ENCODE measurements at places on chromosomes 2 and 18.

- DNase-seq = no peak
These were observed 318.7 kb upstream of the ID2 start for GRCh38 chr2:8363161-8363560.

DNA sequence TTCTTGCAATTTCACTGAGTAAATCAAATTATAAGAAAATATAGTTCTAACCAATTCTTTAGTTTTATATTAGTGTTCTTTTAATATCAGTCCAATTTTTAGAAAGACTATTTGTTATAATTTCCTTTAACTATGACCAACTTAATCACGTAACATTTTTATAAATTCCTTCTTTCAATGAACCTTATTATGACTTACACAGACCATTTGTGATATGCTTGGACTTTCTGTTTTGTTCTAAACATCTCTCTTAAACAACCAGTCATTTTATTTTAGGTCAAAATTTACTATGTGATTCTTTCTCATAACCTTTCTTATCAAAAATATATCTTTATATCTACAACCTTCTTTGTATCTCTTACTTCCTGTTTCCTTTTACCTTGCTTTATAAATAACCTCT, 39.5 kb upstream of the DYNAP start:
- DNase-seq = no peak

GRCh38 chr2:32960647-32961403, 14.1 kb downstream of the LTBP1 start:
- no peak for DNase-seq

DNA sequence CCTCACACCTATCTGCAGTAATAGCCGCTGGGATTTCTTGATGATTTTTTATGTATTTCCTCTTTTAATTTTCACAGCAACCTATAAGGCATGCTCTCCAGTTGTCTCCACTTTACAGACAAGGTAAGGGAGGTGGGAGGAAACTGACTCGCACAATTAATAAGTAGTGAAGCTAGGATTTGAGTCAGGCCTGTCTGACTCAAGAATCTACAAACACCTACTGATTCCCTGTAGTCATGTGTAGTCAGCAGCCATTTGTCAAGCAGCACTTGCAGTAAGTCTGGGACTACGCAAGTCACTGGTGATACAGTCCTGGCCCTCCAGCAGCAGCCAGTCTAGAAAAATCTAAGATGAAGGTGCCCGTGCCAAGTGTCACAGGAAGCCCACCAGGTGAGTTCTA, 193.6 kb upstream of the PKDCC start:
- DNase-seq = peak; percentile 12

GRCh38 chr2:121360566-121361300, 75.7 kb upstream of the TFCP2L1 start:
- DNase-seq = peak; percentile 87

GRCh38 chr2:163657281-163657656, 78.5 kb downstream of the FIGN start:
- peak; percentile 91 for DNase-seq

DNA sequence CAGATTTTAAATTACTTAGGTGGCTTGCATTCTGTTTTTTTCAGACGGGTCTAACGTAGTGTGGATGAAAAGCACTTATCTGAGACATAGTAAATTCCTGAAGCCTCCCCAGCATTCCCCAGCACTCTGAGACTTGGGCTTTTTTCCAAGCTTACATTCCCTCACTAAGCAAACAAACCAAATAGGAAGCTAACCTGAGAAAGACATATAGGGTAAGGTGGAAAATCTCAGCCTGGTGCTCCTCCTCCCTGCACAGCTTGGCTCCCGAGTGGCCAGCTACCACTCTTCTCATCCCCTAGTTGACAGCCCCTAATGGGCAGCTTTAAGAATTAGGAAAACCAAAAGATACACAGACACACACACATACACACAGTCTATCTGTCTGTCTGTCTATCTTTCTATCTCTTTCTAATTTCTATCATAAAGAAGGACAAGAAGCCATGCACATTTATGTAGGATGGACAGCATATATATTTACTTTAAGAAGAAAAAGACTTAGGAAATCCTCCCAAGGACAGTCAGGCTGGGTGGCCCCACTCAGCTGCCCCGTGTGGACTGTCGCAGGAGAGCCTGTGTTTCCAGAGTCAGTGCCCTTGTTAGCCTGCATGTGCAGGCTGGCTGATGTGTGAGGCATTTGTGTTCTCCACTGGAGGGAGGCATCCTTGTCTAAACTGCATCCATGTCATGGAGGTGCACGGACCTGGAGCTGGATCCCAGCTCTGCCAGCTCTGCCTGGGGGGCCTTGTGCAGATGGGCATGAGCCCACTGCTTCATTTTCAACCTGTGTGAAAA, 8.2 kb downstream of the CNNM3 start:
- DNase-seq = peak; percentile 60

DNA sequence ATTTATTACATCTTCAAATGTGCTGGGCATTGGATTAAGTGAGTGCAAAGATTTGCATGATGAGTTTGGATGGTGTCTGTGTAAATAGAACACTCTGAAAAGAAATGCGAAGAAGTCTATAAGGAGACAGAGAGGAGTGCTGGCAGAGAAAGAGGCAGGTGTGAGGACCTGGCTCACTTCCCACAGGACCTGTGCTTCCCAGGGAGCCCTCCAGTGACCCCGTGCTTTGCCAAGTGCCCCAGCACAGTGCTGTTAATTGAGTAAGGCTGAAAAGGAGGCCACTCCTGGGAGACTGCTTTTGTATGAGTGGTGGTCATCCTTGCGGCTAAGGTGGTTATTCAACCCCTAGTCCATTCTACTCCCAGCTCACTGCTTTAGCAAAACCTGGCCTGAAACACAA, 230.8 kb downstream of the OSR1 start:
- no peak for DNase-seq

- no peak for DNase-seq
These were observed 25.9 kb downstream of the ITM2C start for GRCh38 chr2:230890646-230891045.

- DNase-seq = no peak
These were observed 50.3 kb upstream of the APCDD1 start for GRCh38 chr18:10404168-10404567.

GRCh38 chr2:143776526-143777297, 647.5 kb downstream of the ARHGAP15 start:
- no peak for DNase-seq

DNA sequence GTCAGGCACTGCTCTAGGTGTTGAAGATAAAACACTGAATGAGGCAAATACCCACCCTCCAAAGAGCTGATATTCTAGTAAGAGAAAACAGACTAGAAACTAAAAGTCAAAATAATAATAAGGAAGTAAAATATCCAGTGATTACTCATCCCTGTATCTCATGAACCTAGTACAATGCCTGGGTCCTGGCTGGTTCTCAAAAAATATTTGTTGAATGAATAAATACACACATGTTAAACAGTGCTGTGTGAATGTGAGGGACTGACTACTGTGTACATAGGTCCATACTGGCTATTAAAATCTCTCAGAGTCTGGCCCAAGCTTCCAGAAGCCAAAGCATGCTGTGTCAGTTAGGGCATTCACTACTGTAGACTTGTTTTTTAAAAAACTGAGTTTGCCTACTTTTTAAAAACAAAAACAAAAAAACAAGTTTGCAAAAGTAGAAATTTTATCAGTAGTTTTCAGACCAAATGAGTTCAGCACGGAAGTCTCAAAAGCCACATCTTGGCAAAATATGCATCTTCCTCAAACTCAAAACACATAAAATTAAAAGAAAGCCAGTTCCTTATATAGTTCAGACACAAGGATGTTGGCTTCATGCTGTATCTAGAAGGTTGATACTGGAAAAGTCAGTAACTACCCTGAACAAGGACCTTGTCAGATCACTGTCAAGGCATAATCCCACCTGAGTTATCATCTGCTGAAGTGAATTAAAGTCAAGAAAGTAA, 136.2 kb downstream of the THADA start:
- DNase-seq = peak; percentile 57

DNA sequence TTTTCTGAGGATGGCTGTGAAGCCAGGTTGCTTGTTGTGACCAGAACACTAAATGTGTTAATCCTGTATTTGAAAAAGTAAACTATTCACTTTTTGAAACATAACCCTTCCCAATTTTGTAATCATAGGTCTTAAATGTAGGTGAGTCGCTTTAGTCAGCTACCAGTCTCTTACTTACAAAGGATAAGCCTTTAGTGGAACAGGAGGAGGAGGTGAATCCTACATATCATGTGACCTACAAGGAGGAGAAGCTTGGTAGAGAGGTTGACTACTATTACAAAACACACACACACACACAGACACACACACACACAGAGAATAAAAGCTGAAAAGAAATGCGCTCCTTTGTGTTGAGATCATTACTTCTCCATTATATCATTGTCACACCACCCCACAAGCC, 59.9 kb upstream of the SPAG16 start:
- no peak for DNase-seq

DNA sequence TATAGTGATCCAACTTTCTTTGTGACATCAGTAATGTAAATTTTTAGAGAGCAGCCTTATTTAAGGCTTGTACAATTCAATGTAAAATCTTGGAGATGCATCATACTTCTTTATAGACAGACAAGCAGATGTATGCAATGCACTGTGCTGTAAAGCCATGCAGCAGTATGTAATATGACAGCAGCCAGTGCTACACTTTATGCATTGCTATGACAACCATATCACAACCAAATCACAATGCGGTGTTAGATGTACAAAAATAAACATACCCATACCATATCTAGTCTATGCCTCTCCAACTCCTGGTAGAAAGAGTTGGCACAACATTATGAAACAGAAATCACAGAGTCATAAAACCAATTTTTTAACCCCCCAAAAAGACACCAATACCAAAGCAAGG, 110.3 kb upstream of the WDSUB1 start:
- DNase-seq = no peak

DNA sequence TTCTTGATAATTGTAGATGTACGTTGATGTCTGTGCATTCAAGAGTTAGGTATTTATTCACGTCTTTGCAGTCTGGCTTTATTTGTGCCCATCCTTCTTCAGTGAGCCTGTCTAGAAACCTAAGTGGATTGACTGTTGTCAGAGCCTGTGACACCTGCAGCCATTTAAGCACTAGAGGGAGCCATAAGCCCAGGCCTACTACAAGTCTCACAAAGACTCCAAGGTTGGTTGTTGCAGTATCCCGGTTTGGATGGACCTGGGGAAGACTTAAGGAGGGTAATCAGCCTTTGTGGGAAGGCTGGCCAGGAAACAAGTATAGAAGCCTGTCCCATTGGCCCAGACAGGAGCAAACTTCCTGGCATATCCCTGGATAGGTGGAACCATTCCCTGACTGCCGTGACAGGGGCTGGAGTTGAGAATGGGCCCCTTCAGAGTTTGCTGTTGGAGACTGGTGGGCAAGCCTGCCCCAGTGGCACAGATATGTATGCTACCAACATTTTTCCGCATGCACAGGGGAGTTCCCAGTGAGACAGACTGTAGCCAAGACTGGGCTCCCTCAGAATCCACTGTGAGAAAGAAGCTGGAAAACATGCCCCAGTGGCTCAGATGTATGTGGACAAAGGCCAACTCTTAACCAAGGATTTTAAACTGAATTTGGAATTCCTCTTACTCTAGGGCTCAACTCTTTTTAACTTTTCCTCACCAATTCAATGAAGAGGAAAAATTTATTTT, 9.3 kb upstream of the LRRC30 start:
- DNase-seq = peak; percentile 71

DNA sequence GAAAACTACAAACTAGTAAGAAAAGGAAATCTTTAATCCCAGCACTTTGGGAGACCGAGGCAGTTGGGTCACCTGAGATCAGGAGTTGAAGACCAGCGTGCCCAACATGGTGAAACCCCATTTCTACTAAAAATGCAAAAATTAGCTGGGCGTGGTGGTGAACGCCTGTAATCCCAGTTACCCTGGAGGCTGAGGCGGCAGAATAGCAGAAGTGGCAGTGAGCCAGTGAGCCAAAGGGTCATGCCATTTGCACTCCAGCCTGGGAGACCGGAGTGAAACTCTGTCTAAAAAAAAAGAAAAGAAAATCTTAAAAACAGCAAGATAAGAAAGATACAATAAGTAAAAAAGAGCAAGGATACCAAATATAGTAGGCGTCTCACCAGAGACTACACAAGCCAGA, 502.9 kb upstream of the ID2 start:
- DNase-seq = no peak

DNA sequence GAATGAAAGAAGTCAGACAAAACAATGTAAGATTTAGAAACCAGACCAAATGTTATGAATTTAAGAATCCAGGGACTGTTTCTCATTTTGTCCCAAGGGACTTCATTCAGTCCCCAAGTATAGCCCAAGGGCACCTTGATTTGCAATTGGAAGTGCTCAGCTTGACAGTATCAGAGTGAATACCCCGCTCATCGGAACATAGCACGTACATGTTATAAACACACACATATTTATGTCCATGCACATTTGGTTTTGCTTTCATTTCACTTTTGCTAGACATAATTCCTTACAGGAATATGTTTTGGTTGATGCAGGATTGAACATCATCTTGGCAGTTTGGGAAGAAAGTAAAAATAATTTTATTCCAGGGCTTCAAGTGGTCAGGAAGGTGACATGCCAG, 100.2 kb downstream of the PID1 start:
- DNase-seq = no peak

GRCh38 chr18:79922971-79923411, 28.5 kb downstream of the SLC66A2 start:
- no peak for DNase-seq

GRCh38 chr18:57910817-57911216, 107.7 kb upstream of the ATP8B1 start:
- no peak for DNase-seq

DNA sequence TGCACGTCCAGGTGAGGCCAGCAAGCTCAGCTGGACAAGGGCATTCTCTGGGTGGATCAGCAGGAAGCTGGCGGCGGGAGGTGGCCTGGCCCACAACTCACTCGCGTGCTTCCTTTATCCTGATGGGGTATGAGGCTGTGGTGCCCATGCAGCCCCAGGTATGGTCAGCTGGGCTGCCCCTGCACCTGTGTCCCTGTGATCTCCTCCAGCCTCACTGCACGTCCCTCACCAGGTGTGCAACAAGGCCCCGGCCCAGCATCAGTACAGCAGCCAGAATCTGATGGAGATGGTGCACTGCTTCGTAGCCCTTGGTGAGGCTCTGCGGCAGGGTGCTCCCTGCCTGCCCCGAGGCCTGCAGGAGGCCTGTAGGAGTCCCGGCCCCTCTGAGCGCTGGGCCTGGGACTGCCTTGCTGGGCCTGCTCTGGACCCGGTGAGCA, 17.6 kb downstream of the MROH2A start:
- no peak for DNase-seq

GRCh38 chr18:12278741-12279682, 24.9 kb downstream of the CIDEA start:
- DNase-seq = peak; percentile 98

- no peak for DNase-seq
These were observed 446 bp upstream of the EFHD1 start for GRCh38 chr2:232632904-232633412.

DNA sequence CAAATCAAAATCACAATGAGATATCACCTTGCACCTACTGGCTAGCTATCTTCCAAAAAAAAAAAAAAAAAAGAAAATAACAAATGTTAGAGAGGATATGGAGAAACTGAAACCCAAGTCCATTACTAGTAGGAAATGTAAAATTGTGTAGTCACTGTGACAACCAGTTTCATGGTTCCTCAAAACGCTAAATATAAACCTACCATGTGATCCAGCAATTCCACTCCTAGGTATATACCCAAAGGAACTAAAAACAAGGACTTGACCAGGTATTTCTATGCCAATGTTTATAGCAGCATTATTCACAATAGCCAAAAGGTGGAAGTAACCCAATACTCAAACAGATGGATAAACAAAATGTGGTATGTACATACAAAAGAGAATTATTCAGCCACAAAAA, 11.7 kb upstream of the SCRN3 start:
- no peak for DNase-seq

GRCh38 chr2:230985519-230986231, 10.2 kb upstream of the SPATA3 start:
- DNase-seq = no peak

Data from fibroblast of upper back skin (primary cell).